ENCODE measurements at places on chromosomes 4 and X.

- no peak for DNase-seq
Measured at GRCh38 chr4:150515135-150515534, 66.8 kb upstream of the MAB21L2 start.

GRCh38 chrX:95733426-95733825 lies 951.2 kb upstream of the DIAPH2 start:
- no peak for DNase-seq

DNA sequence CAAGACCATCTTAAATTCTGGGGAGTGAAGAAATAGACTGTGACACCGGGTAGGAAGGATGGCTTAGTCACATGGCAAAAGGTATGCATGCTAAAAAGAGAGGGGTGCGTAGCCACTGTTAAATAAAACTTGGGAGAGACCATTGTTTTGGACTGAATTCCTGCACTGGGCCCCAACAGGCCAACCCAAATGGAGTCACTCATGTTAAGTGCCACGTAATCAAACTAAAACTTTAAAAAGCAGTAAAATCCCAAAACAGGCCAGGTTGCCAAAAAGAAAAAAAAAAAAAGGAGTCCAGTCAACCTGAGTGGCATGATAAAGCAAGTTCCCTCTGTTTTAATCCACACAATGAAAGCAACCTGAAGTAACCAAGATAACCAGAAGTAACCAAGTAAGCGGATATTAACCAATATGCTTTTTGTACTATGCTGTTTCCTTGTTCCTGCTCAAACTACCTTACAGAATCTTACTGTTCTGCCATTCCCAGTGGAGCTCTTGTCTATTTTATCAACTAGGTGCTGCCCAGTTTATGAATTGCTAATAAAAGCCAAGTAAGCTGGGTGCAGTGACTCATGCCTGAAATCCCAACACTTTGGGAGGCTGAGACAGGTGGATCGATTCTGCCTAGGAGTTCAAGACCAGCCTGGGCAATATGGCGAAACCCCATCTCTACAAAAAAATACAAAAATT lies 124.6 kb upstream of the ENPP6 start:
- no peak for DNase-seq

DNA sequence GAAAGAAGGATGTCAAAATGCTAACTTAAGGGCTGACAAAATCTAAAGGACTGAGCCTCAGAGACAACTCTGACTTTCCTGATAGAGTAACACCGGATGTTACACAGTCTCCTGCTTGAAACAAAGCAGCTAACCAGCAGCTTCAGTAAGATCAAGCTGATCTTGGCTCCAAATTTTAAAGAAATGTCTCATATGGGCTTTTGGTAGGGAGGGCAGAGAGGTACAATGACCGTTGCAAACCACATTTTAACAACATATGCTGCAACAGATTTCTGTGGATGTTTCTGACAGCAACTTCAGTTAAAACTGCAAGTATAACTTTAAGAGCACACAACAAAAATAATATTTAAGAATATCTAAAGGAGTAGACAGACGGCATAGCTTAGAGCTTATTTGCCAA lies 9.1 kb downstream of the RPGR start:
- DNase-seq, result no peak

- no peak for DNase-seq
Measured at GRCh38 chrX:12327836-12328235, 189.6 kb downstream of the FRMPD4 start.

- peak; percentile 59 for DNase-seq
Measured at GRCh38 chr4:153438916-153439756, 27.0 kb upstream of the TMEM131L start.

DNA sequence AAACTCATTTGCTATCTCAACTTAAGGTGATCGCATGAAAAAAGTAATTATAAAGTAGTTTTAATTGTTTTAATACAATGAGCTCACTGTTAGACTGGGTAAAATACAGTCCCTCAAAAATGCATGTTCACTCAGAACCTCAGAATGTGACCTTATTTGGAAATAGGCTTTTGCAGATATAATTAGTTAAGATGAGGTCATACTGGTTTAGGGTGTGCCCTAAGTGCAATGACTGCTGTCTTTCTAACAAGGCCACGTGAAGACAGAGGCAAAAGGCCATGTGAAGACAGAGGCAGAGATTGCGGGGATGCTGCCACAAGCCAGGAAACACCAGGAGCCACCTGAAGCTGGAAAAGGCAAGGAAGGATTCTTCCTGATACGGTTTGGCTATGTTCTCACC lies 262.1 kb downstream of the NKX6-1 start:
- no peak for DNase-seq

DNA sequence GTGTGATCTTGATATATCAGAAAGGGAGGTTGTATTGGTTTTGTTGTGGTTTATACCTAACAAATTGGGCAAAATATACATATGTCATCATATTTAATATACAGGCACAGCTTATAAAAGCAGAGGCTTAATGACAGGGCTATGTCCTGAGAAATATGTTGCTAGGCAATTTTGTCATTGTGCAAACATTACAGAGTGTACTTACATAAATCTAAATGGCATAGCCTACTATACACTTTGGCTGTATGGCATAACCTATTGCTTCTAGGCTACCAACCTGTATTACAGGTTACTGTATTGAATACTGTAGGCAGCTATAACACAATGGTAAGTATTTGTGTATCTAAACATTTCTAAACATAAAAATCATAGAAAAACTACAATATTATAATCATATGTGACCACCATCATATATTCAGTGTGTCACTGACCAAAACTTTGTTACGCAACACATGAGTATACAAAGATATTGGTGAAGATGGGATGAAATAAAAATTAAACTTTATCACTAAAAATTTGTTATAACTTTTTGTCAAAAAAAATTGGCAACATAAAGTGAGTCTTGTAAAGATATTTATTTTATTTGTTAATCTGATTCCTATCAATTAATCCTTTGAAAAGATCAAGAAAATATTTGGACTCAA lies 414.0 kb upstream of the HS3ST1 start:
- DNase-seq, result no peak

DNA sequence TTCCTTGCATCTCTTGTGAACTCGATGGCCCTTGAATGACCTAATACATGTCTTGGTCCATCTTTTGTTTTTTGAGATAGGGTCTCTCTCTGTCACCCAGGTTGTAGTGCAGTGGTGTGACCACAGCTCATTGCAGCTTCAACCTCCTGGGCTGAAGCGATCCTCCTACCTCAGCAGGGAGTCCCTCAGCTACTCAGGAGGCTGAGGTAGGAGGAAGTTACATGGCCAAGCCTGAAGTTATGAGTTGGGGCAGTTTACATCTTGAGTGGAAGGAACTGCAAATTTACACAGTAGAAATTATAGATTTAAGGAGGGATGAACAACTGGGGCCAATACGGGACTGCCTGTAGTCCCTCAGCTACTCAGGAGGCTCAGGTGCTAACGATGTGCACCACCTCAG lies 97.2 kb upstream of the METTL14 start:
- DNase-seq, result no peak

GRCh38 chrX:130702867-130703707 lies 199.9 kb downstream of the ENOX2 start:
- no peak for DNase-seq

DNA sequence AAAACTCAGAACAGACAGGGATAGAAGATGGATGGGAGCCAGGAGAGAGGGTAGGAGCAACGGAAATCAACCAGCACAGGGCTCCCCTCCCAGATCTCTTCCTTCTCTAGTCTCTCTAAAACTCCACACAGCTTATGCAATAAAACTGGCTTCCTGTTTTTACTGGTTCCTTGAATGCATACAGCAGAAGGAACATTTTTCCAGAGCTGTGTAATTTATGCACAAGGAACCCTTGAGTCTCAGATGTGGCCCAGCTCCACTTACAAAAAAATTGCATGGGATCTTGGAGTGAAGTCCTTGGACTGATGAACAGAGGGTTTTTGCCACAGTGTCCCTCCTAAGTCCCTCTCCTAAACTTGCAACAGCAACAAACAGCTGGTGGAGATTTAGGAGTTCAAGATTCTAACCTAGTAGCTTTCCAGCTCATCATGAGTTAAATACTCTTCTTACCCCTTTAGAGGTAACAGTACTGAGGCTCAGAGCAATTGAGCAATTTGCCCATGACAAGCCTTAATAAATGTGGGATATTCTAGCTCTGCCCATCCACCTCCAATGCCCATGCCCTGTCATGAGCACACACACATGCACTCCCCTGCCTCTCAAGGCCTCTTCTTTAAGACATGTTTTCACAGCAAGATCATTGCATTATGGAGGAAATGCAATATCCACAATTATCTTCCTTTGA lies 18.4 kb upstream of the CC2D2A start:
- no peak for DNase-seq

- DNase-seq, result no peak
Measured at GRCh38 chr4:94641702-94642560, 115.8 kb upstream of the BMPR1B start.

- DNase-seq, result peak; percentile 3
Measured at GRCh38 chrX:135973025-135973547, 702 bp downstream of the MMGT1 start.

DNA sequence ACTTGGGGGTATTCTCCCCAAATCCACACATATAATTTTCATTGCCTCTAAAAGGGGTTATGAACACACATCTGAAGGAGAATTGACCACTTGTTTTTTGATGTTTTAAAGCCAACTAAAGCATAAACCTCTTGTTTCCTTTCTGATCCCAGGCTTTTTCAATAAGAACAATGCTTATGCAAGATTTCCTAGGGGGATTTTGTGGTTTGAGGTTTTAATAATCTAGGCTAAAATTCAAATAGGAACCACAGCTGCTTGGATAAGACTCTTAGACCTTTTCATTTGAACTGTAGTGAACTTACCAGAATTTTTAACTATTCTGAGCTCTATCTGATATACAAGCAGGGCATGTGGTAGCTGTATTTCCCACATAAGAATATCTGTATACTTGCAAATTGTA lies 651.1 kb downstream of the ANKRD50 start:
- no peak for DNase-seq

GRCh38 chrX:54776987-54777672 lies 20.9 kb downstream of the ITIH6 start:
- DNase-seq, result no peak

- DNase-seq, result no peak
Measured at GRCh38 chr4:69594382-69594781, 45.1 kb downstream of the UGT2A2 start.

- no peak for DNase-seq
Measured at GRCh38 chrX:40617566-40617965, 5.7 kb upstream of the MPC1L start.

DNA sequence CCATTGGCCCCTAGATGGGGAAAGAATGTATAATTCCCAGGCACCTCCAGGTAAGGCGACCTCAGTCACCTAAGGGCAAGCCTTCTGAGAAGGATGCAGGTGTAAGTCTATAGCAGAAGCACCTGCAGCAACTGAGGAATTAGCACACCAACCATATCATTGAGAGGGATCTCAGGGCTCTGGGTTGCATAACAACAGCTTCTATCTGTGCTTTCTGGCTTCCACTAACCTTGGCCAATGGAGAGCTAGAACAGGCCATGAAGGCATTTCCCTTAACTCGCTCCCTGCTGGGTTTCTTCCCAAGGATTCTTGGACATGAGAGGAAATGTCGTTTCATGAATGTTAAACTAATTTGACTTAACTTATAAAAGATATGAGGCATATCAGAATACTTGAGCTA lies 177.8 kb upstream of the GK2 start:
- no peak for DNase-seq

DNA sequence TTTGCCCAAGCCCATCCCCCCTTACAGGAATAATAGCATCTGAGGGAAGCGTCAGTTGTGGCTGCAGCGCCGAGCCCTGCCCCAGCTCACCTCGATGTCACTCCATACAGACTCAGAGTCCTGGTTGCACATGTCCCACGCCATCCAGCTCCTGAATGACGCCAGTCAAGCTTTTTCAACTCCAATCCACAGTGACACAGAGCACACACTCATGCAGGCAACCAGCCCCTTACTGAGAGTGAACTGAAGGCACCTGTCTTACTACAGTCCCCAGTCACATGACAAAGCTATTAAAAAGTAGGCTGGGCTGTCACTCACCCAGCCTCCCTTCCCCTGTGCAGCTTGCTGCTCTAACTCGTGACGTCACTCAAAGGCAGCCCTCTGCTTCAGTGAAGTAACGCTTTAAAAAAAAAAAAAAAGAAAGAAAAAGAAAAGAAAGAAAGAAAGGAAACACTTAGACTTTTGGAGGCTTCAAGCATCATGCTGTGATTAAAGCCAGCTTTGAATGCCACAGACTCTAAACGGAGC lies at the start of gene PPARGC1A:
TSS of gene PPARGC1A (minus strand) at position 234 of the 528 bp plus-strand sequence. CDS start at position 144, 90 bp downstream.
- DNase-seq, result no peak

DNA sequence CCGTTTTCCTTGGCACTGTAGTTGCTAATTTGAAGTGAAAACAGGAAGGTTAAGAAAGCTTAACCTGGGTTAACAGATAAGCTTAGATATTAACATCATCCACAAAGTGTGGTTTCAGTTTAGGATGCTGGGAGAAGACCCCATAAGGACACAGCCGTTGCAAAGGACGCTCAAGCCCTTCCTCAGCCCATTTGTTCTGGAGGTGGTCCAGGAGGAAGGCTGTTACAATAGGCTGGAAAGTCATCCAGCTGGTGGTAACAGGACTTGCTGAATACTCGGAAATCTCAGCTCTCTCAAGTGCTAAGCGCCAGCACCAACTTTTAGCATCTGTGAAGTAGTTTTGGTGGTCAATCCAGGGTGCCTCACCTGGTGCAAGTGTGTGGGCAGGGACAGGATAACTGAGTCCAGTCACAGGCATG lies 14.2 kb downstream of the CHST7 start:
- DNase-seq, result no peak

DNA sequence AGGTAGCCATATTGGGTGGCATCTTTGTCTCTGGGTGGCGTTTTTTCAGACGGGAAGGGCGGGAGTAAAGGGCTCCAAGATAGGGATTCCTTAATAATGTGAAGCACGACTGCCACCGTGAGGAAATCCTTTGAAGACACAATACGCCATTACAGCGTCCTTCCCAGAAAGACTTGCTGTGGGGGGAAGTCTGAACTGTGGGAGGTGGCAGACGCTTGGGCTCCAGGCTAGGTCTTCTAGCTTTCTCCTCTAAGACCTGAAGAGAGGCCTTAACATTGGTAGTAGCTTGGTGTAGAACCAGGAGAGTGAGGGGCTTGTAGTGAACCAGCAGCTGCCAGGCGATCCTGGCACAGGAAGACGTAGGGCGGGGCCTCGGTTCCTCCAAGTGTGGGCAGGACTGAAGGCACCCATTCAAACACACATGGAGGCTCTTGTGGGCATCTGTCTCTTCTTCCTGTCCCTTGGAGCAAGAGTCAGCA lies 197.3 kb downstream of the OR13H1 start:
- DNase-seq, result peak; percentile 89

GRCh38 chrX:13996650-13997049 lies 33.0 kb downstream of the GEMIN8 start:
- no peak for DNase-seq

Data from CD4-positive, alpha-beta T cell treated with Interleukin-6 for 4 hours (primary cell).